ENCODE measurements at places on chromosomes 3 and 15.
A peak's percentile ranks its signal among the peaks of the same experiment; 100 is the strongest.

- DNase-seq, result no peak
These were observed 86.6 kb upstream of the AGBL1 start for GRCh38 chr15:85993116-85993515.

- DNase-seq, result no peak
These were observed 135.9 kb upstream of the TGFBR2 start for GRCh38 chr3:30470496-30470895.

DNA sequence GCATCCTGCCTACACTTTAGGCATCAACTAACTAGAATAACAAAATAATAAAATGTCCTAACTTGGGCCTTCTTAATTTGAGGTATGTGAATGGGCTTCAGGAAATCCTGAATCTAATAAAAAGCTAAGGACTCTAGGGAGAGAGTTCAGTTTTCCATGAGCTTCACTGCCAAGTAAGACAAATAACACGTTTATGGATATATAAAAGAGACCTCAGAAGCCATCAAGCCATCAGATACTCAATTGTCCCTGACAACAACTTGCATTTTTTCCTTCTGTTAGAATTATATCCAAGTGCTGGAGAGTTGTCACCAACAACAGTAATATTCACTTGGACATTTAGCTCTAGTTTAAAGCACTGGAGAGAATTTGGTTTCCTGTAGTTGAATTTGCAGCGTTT is 102.4 kb upstream of the IGSF10 start:
- no peak for DNase-seq

DNA sequence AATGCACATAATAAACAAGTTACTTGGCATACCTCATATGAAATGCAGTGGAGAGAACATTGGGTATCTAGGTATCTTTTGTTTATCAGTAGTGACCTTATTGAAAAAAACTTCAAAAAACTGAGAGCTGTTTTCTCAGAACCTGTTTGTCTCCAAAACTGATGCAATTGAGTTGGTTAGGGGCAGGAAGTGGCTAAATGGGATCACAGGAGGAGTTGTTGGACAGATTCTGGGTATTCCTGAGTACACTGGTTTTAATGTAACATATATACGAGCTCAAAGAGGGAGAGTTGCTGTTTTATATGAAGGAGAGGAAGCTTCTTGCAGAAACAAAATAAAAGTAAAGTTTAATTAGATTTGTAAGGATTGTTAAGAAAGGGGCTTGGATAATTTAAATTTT is 159.5 kb downstream of the C3orf70 start:
- no peak for DNase-seq

DNA sequence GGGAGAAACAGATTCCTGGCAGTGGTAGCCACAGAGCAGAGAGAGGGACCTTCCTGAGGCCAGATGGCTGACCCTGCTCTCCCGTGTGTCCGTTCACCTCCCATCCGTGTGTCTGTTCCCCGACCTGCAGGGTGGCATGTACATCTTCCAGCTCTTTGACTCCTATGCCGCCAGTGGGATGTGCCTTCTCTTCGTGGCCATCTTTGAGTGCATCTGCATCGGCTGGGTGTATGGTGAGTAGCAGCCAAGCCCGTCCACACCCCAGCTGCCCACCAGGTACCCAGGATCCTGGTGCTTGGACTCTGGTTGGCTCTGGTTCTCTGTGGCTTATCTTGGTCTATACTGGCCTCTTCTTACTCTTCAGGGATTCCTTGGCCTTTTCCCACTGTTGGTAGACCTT is 59.5 kb upstream of the SLC6A1 start:
- DNase-seq, result no peak

DNA sequence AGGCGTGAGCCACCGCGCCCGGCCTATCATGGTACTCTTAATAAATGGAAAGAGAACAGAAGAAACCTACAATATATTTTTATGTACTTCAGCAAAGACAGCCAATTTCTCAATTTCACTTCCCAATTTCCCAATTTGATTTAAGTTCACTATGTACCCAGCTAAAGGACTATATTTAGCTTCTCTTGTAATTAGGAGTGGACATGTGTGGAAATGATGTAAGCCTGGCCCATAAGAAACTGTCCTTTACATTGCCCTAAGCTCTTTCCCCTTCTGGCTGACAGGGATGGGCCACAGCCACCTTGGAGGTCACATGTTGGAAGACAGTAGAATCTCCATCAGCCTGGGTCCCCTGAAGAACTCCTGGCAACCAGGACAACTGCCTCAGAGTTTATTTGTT is 6.2 kb downstream of the TMEM39A start:
- DNase-seq, result no peak

DNA sequence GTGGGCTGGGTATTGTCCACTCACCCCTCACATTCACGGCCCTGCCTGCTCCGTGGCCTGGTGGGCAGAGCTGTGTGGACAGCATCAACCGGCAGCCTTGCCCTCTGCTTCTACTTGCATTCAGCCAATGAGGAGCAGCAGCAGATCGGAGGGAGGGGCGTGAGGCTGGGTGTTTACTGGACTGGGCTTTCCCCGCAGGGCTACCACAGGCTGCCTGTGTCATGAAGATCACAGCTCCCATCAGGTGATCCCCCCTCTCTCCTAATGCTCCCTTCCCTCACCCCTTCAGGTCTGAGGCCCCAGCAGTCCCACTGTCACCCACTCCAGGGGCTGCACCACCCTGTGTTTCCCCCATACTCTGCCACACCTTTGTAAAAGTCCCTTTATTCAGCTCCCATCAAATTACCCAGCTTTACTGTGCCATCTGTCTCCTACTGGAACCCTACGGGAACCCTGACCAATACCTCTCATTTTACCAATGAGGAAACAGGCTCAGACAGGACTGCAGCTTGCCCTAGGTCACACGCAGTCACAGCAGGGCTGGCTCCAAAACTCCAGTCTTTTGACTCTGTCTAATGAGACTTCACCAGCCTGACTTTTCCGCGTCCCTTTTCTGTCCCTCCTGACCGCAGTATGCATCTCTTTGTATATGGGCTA is 81.1 kb downstream of the MEGF11 start:
- no peak for DNase-seq

DNA sequence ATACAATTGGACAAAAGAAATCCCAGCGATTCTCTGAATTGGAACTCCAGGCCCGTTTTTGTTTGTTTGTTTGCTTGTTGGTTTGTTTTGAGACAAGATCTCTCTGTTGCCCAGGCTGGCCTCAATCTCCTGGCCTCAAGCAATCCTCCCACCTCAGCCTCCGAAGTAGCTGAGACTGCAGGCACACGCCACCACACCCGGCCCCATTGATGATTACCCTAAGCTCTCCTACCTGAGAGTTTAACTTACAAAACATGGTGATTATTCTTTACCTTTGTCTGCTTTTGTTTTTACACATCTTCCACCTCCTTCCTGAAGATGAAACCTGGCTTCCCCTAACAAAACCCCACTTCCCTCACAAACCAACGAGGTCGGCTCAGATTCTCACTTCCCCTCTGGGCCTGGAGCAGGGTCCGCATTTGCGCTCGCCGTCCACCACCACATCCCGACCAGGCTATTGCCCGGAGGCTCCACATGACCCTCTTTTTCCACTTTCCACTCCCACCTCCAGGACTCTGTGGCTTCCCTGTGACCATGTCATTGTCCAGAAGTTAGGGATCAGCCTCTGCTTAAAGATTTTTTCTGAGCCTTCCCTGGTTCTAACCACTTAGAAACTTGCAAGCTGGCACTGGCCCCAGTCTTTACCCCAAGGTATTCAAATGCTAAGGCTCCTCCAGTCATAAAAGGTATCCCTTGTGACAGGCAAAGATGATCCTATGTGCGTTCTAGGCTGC is 14.8 kb downstream of the KLHL6 start:
- no peak for DNase-seq

- DNase-seq, result no peak
These were observed 215.1 kb downstream of the SHQ1 start for GRCh38 chr3:72633121-72633520.

- no peak for DNase-seq
These were observed 6.0 kb upstream of the CEMIP start for GRCh38 chr15:80773122-80773551.

DNA sequence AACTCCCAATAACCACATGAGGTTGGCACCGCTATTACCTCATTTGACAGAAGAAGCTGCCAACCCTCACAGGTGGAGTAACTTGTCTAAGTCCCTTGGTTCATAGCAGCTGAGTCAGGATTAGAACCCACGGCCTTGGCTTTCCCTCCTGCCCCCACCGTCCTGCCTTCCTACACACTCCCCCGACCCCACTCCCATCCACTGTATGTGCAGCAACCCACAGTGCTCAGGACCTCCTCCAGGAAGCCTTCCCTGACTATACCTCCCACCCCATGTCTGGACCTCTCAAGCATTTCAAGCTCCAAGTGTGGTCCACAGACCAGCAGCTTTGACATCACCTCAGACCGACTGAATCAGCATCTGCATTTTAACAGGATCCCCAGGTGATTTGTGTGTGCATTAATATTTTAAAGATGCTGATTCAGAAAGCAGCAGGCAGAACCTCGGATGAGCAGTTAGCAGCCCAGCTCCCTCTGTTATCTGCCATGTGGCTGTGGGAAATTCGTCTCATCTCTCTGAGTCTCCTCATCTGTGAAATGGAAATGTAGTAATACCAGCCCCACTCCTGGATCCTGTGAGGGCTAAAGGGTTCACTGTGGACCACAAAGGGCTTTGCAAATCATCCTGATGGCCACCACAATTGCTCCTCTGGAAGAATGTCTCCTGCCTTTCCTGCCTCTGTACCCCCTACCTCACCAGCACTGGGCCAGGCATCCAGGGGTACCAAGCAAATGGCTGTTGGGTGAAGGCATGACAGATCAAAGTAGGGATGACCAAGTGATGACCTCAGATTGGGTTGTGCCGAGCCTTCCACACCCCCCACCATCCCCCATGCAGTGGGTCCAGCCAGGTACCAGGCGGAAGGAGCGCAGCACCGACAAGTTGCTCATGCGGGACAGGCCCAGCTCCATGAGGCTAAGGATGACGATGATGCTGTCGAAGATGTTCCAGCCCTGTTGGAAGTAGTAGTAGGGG is 62.7 kb downstream of the SCN5A start:
- no peak for DNase-seq

DNA sequence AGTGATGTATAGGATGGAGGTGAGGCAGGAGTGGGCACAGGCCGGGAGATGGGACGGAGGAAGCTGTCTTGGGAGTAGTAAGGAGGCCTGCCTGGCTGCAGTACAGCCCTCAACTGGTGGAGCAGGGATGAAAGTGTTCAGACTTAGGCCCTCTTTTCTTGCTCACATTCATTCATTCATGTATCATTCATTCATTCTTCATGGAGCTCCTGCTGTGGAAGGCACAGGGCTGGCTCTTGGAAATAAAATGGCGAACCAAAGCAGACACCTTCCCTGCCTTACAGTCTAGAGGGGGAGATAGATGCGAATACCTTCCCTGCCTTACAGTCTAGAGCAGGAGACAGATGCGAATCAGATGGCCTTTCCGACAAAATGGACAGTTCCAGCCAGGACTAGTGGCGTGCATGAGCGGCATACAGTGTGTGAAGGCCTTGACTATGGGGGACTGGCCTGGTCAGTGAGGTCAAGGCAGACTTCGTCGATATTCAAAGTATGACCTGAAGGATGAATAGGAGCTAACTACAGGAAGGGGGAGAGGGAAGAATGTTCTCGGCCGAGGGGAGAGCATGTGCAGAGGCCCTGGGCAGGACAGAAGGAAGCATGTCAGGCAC is 143.2 kb upstream of the TLE3 start:
- DNase-seq, result no peak

DNA sequence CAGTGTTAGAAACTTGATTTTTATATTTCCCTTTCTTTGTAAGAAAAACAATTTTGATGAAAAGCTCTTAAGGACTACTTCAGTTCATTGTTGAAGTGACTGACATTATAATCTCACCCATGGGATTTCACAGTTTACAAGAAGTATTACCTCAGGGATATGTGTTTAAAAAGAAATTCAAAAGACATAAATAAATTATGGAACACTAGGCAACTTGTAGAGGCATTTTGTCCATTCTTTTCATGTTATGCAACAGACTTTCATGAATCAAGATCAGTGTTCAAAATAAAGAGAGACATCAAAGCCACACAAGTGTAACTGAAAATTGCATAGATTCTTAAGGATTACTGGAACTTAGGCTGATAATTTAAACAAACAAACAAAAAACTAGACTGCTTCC is 196.8 kb upstream of the AGTR1 start:
- no peak for DNase-seq

- no peak for DNase-seq
These were observed 9.8 kb downstream of the STRA6 start for GRCh38 chr15:74192751-74193150.

DNA sequence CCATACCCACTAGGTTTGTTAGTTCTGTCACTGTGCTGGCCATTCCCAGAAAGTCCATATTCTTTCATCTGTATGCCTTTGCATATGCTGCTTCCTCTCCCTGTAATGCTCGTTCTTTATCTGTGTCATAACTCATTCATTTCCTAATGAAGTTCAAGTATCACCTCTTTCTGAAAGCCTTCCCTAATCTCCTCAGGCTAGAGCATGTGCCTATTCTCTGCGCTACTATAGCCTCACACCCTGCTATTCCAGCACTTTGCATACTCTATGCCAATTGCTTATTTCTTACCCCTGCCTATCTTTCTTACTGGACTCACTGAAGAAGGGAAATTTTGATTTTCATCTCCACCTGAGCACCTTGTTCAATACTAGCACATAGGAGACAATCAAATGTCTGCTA is 25.6 kb upstream of the C2CD4B start:
- DNase-seq, result no peak

- DNase-seq, result peak; percentile 19
These were observed at the start of gene RCN2 for GRCh38 chr15:76931397-76932134. Gene RCN2, plus strand, starts transcription at chr15:76931749. Its CDS starts 93 bp downstream, at chr15:76931842.

DNA sequence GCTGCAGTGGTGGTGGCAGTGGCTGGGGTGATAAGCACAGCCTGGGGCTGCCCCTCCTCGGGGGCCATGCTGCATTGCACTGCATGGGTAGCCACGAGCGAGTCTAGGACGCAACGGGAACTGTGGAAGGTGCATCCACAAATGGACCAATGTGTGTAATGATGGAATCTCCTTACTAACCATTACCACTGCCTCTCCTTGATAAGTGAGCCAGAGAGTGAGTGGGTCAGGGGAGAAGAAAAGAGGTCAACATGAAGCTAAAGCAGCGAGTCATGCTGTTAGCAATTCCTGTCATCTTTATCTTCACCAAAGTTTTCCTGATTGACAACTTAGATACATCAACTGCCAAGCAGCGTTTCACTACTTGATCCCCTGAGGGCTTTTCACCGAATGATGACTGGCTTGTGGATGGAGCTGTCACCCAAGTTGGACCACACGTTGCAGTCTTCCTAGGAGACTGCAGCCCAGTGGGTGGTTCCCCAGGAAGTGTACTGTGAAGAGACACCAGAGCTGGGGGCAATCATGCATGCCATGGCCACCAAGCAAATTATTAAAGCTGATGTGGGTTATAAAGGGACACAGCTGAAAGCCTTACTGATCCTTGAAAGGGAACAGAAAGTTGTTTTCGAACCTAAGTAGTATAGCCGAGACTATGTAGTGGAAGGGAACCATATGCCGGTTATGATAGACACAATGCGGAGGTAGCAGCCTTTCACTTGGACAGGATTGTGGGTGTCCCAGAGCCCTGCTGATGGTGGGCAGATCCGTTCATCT is 20.6 kb downstream of the SAMD7 start:
- DNase-seq, result no peak

DNA sequence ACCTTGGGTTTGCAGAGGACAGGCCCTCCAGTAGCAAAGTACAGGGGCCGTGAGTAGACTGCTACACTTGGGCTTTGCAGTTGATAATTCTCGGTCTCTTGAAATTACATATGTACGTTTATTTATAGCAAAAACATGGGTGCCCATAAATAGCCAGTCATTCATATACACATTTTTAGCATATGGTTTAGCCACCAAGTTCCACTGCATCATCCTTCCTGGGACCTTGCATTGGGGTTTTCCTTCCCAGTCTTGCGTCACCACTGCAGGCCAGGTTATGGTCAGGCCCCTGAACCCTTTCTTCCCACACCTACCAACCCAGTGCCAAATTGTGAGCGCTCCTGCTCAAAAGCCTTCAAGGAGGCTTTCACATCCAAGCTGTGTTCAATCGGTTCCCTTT is 12.7 kb downstream of the KLHL25 start:
- DNase-seq, result no peak
